Cardiac septum (tissue), 1 donor: ENCODE measurements at places on chromosomes 12 and 14.

GRCh38 chr12:74033531-74033930 lies 504.1 kb upstream of the ATXN7L3B start:
- no peak for DNase-seq

DNA sequence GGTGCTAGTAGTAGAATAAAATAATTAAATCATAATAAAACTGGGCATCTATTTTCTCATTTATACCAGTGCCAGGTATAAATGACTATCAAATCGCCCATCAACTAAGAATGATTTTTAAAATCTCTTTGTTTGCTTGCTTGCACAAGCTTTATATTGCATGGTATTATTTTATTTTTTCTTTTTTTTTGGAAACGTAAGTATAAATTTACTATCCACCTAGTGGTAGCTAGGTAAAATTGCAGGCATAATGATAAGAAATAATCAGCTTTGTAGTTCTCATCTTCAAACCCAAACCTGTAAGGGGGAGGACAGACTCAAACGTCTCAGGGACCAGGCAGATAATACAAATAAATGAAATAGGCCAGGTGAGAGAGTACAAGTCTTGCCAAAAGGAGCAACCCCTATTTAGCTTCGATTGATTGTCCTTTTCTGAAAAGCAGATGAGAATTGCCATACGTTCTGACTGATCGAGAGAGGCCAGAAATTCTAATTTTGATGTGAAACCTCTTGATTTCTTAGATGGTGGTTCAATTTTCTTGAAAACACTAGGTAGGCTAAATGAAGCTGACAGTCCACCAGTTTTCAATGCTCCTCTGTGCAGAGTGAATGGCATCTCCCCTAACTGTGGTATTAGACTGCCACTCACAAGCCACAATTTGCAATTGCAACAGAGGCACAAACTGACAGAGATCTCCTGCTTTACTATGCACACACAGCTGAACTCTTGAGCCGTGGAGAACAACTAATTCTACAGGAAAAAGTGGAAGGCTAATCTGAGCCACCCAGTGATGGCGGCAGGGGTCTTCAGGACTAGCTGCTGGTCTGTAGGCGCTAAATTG lies 189.3 kb downstream of the DACT1 start:
- DNase-seq, result no peak

DNA sequence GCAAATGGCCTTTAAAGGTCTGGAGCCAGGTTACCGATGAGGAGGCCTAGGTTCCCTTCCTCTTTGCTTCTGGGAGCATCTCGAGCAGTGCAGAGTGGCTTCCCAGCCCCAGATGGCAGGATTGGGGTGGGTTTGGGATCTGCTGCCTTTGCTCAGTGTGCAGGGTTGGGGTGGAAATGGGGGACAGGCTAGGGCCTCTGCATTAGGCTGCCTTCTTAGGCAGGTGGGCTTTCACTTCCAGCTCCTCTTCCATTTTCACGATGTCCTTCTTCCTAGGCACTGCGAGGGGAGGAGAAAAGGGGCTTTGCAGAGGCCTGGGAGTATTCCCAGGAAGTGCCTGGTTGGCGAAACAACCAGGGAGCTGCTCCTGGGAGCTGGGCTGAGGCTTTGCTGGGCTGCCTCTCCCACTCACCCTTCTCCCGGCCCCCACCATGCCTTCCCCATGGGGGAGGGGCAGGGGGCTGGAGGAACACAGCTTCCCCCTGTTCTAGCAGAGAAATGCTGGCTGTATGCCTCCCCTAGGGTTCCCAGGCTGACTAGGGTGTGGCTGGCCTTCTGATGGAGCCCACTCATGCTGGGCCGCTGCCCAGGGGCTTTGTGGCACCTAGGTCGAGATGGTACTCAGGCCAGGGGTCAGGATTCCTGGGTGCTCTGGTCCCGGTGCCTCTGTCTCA lies 2.4 kb downstream of the NR4A1 start:
- DNase-seq, result no peak

DNA sequence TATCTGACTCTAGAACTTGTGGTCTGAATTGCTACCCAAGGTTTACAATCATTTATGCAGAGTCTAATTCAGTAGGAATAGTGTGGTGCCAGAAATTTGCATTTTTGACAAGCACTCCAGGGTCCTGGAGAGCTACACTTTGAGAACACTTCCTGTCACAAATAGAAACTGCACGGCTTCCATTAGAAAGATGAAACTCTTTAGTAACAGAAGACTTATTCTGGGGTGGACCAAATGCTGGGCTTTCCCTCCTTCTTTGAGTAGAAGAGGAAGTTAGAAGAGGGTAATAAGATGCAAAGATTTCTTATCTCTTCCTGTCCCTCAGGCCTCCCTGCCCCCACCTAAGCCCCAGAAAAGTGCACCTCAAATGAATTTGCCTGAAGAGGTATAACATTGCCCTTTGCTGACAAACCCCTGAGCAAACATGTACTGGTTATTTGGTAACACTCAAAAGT lies 28.4 kb downstream of the DGLUCY start:
- DNase-seq, result no peak

GRCh38 chr12:52434760-52435530 lies 774 bp upstream of the KRT75 start:
- no peak for DNase-seq

DNA sequence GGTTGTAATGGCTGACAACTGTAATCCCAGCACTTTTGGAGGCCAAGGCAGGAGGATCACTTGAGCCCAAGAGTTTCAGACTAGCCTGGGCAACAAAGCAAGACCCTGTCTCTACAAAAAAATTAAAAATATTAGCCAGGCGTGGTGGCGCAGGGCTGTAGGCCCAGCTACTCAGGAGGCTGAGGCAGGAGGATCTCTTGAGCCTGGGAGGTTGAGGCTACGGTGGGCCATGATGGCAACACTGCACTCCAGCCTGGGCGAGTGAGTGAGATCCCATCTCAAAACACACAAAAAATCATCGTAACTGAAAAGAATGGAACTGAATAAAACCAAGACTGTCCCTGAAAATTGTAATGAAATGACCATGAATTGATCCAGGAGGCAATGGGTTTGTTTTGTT lies 6.1 kb downstream of the CAMKK2 start:
- DNase-seq, result no peak

GRCh38 chr12:62783881-62784280 lies 151.1 kb downstream of the PPM1H start:
- DNase-seq, result no peak

DNA sequence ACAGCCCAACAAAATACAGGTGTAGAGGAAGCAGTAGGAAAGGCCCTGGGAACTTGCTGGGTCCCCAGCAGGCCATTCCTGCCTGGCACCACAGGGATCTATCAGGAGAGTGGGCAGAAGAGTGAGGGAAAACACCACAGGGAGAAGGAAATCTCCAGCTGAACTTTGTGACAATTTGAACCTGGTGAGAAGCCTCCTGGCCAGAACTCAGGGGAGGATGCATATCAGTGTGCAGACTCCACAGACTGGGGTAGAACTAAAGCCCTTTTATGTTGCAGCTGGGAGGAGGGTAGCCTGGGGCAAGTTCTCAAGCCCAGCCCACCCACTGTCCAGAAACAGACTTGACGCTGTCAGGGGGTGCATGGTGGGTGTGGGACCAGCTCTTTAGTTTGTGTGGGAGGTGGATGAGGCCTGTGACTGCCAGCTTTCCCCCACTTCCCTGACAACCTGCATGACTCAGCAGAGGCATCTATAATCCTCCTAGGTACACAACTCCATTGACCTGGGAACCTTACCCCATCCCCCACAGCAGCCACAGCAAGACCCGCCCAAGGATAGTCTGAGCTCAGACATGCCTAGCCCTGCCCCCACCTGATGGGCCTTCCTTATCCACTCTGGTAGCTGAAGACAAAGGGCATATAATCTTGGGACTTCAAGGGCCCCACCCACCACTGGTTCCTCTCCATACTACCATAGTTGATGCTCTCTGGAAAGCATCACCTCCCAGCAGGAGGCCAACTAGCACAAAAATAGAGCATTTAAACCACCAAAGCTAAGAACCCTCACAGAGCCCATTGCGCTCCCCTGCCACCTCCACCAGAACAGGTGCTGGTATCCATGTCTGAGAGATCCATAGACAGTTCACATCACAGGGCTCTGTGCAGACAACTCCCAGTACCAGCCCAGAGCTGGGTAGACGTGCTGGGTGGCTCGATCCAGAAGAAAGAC lies 28.9 kb downstream of the PNN start:
- DNase-seq, result no peak

DNA sequence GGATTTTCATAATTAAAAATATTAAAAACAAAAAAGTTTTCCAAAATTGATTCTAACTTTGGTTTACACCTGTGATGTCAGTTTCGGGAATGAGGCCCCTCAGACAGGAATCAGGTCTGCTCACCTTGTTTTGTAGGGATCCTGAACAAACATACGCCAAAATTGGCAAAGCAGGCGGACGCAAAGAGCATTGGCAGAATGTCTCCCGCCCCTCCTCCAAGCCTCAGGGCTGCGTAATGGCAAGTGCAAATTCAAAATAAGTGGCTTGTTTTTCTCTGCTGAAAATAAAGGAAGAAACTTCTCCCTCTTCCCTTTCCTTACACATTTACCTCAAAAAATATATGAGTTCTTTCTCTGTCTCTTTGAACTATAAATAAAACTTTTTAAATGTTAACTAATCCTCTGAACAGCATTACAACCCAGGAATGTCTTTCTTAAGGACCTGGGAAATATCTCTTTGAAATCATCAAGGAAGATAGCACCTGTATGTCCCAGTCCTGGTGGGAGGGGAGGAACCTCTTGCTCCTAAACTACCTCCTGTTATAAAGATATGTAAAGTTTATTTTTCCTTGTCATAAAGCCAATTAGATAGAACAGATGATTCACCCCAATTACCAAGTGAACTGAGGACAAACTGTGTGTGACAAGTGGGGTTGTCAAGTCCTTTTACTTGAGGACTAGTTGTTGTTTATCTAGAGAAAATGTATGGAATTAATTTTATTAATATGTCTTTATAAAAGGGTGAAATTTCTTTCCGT lies 16.5 kb downstream of the OR6J1 start:
- no peak for DNase-seq

DNA sequence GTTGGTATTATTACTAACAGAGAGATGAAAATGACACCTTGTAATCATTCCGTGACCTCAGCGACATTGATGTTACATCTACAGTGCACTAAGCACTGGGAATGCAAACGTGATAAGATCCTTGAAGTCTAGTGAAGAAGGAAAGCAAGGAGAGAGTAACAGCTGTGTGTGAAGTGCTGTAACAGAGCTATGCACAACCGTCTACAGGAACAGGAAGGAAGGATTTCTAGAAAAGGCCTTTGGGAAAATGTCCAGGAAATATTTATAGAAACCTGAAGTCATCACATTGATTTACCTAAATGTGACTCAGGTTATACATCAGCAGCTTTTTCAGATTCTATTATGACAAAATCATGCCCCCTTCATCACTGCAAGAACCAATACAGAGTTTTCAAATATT lies 304.2 kb upstream of the AMIGO2 start:
- no peak for DNase-seq

DNA sequence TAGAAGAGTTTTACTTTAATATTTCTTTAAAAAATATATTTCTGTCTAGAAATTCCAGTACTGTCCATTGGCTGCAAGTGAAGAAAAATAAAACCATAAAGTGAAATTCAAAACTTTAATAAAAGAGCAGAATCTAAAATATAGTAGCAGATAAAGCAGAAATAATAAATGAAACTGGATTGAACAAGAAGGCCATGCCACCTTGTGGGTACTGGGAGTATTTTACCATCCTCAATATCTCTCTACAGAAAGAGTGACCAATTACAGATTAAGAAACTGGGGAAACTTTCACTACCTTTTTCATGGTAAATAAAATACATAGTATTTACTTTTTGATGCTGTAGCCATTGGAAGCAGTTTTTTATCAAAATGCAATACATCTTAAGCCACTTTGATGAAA lies 220.5 kb downstream of the BCAT1 start:
- DNase-seq, result no peak

DNA sequence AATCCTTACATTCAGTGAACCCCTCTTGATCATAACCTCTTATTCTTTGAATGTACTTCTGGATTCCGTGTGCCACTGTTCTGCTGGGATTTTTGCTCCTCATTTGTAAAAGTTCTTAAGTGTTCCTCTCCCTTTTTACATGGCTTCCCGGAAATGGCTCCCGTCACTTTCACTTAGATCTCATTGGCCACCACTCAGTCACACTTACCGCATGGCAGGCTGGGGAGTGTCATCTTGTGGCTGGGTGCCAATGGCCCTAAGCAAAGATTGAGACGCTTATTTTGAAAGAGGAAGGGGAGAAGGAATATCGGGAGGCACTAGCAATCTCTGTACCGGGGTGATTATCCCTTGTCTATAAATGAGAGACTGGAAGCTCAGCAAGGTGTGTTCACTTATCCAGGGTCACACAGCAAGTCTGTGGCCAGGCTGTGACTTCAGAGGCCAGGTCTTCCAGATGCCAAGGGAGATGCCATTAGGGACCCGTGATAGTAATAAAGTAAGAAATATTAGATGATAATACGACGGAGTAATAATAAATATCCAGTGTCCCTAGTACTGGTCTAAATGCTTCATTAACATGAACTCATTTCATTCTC lies 68.8 kb downstream of the RNFT2 start:
- DNase-seq, result no peak

DNA sequence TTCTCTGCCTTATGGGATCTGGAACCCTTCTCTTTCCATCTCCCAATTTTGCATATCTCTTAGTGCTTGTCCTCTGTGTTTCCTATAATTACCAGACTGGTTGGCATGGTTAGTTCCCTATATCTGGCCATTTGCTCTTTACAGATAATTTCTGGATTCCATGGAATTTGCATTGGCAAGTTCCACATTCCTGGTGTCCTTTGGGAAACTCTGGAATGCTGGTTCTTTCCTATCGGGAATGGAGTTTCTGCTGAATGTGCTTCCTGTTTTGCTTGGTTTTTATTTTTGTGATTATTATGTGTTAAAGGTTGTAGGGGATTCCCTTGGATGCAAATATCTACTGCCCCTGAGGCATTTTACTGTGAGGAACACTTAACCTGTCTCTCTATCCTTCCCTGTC lies 193.0 kb upstream of the BTG1 start:
- DNase-seq, result no peak

DNA sequence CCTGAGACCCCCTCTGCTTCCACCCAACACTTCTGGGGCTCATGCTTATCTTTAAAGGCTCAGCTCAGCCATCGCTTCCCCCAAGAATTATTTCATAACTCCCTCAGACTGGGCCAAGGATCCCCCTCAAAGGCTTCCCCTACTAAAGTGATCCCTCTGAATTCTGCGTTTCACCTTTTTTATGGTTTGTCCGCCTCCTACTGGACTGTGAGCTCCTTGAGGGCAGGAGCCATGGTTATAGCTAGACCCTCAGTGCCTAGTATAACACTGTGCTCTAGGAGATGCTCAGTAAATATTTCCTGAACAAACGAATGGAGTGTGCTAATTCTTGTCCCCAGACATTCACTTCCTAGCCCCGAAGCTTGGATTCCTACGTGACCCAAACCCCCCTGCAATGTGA lies 20.5 kb upstream of the SRRM4 start:
- DNase-seq, result no peak

- DNase-seq, result no peak
Observed at GRCh38 chr12:96454396-96454795, 35.0 kb upstream of the CFAP54 start.
